ENCODE measurements at places on chromosomes 16 and 17.

DNA sequence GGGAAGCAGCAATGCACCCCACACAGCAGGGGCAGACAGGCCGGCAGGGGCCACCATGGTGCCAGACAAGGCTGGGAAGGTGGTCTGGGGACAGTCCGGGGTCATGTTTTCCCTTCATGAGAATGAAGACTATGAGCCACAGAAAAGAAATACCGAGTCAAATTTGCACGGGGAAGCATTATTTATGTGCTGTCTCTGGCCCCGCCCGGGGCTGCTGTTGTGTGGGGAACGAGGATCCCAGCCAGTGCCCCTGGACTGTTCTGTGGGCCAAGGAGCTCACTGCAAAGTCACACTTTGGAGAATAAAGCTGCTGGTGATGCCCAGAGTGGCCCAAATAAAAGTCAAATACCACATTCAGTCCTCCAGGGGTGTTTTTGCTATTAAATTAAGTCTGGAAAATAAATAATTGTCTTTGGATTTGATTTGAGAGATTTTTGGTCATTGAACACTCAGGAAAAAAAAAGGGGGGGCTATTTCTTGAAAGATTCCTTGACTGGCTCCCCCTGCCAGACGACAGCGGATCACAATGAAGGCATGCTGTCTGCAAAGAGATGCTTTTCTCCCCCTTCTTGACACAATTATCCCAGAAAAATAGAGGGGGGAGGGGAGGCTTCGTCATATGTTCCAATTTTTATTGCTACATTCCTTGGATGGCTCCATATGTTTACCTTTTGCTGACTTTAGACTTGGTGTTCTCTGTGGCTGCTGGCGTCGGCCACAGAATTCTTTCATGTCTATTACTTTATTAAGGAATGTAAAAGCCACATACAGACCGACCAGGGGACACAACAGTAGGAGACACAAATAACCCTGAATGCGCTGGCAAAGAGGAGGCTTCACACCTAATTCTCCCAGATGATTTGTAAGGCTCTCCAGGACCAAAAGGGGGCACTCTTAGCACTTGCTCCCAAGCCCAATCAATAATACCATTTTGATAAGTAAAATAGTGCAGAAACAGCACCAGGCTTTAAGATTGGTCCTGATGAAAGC, 27.1 kb upstream of the ANKFN1 start:
- DNase-seq = no peak

DNA sequence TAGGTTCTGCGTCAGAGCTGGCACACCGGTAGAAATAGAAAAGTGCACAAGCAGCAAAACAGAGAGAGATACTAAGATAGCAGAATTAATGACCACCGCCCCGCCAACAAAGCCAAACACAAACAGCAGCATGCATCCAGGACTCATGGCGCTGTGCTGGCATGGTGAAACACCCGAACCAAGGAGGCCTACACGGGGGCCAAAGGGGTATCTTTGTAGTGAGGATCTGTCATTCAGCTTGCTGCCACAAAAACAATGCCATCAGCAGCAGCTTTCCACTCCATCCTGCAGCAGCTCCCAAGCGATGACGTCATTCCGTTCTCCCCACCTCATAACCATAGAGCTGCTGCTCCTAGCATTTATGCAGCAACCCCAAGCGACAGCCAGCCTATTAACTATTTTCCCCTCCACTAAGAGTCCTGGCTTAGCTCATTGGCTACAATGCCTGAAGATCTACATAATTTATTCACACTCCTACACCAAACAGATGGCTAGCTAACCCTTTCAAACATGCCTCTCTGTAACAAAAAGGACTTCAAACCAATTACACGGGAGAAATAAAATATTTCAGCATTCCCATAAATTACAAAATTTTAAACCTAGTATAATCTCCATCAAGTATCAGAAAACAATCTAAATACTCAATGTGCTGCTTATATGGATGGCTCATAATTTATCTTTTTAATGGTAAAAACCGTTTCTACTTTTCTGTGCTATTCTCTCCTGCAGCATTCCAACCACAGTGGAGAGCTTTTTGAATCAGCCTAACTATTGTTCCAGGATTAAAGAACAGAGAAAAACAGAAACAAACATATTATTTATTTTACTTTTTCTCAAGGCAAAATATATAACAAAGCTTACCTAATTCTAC, 73.9 kb downstream of the SPAG9 start:
- no peak for DNase-seq

GRCh38 chr16:79372503-79373184, 227.9 kb downstream of the MAF start:
- DNase-seq = no peak

DNA sequence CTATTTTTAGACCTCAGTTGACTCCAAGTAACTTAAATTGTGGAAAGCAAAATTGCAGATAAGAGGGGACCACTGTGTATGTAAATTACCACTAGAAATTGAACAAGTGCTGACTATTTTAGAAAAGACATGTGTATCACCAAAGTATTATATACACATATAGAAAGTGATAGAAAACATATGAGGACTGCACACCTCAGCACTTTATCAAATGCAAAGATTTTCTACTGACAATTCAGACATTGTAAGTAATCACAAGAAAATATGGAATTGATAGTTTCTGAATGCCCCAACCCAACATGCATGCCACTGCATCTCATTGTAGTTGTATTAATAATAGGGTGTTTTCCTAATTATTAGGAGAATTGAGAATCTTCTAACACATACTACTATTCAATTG, 536.5 kb downstream of the CDH11 start:
- no peak for DNase-seq

GRCh38 chr16:17420816-17421215, 49.9 kb downstream of the XYLT1 start:
- no peak for DNase-seq

- DNase-seq = no peak
Measured at GRCh38 chr17:32357615-32358014, 7.7 kb downstream of the ZNF207 start.

All from GM19239 (cell line).